Fibroblast of mammary gland (primary cell): ENCODE measurements at places on chromosomes 2 and 18.

- DNase-seq: peak; percentile 72
Observed at GRCh38 chr2:28164280-28164801, 228.3 kb upstream of the FOSL2 start.

DNA sequence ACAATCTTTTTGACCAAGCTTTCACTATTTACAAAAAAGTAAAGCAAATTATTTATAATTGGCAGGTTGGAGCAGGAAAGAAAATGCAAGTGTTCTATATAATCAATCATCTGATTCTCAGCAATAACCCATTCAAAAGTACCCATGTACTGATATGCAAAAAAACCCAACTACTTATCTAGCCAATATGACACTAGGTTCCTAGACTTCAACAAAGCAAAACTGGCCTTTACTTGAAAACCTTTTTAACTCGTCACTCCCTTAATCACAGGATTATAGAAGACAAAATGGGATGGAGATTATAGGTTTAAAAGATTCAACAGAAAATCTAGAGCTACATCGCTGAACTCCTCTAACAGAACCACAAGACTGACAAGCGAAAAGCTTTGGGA lies 3.6 kb downstream of the TLK1 start:
- no peak for DNase-seq

- DNase-seq: peak; percentile 86
Observed at GRCh38 chr2:127226520-127227263, 6.6 kb upstream of the CYP27C1 start.

DNA sequence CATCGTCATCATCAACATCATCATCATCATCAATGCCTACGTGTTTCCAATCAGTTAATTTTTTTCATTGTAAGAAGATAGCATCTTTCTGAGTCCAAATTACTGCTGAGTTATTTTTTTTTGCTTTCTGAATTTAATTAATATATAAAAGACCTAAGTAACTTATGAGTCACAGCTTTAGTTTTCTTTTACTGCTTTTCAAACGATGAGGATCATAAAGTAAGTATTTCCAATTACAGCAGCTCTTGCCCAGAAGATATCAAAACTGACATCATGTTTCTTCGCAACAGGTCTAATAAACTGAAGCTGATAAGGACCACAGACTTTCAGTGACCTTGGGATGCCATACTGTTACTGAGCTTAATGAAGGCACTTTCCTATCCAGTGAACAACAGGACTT lies 442.2 kb downstream of the DSEL start:
- DNase-seq: no peak

DNA sequence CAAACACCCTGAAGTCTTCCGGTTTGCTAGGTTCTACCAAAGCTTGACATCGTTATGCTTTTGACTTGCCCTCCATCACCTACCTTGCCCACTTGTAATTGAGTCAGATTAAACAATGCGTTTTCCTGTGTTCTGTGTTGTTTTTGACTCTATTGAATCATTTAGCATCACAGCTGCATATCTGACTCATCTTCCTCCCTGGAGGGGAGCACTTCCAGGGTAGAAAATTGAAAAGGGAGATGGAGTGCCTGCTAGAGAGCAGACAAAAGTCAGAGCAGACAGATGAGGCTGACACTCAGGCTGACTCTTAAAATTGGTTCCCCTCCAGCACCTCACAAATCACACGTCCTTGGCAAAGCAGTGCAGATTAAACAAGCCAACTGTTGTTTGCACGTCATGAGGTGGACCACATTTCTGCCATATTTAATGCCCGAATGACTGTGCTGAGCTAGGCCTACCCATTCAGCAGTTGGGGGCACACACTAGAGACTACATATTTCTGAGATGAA lies 2.2 kb downstream of the MPP4 start:
- peak; percentile 98 for DNase-seq

DNA sequence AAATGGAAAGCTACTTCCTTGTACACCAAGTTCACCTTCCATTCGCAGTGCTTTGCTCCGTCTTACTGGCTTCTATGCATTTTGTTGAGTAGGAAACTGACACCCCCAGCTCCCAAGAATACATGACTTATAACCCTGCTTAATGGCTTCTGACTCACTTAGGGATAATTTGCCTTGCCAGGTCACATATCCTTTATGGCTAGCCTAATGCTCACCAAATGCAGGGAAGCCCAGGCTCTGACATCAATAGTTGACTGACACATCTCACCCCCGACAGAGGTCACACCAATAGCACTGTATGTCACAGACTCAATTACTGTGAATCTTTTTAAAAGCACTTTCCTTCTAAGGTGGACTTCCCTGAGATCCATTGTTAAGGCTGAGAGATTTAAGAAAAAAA lies 147.2 kb downstream of the DTNA start:
- peak; percentile 19 for DNase-seq

DNA sequence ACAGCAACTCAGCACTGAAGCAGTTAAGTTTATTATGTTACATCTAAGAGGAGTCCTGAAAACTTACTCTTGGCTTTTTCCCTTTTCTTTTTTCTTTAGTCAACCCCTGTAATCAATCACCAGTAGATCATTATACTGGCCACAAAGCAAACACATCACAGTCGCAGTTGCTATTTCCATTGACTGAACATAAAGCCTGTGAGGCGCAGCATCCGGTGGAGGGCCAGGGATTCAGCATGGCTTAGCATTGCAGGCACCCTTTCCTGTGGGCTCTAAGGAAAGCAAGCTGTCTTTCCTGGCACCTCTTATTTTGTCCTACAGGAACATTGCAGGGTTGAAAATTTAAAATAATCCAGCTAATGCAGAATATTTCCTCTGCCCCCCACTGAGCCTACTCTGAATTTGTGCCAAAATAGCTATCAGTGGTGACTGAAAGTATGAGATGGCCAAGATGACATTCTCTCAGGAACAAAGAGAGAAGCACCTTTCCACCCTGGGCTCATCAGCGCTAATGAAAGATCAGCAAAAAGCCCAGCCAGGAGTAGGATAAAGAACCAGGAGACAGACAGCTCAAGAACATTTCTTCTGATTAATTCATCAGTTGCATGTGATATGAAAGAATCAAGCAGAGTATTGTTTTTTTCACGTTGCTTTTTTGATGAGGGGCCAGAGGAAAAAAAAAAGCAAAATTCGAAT lies 85.3 kb upstream of the SULT1C3 start:
- no peak for DNase-seq

GRCh38 chr2:168030862-168031624 lies 216.4 kb downstream of the STK39 start:
- peak; percentile 49 for DNase-seq

- DNase-seq: no peak
Observed at GRCh38 chr18:30915336-30915988, 127.1 kb downstream of the DSC3 start.

- DNase-seq: no peak
Observed at GRCh38 chr18:23244401-23244800, 109.1 kb downstream of the CABLES1 start.

GRCh38 chr2:27225526-27225925 lies 8.4 kb downstream of the CAD start:
- DNase-seq: no peak

- peak; percentile 54 for DNase-seq
Observed at GRCh38 chr2:240988146-240988545, 10.3 kb upstream of the SNED1 start.

DNA sequence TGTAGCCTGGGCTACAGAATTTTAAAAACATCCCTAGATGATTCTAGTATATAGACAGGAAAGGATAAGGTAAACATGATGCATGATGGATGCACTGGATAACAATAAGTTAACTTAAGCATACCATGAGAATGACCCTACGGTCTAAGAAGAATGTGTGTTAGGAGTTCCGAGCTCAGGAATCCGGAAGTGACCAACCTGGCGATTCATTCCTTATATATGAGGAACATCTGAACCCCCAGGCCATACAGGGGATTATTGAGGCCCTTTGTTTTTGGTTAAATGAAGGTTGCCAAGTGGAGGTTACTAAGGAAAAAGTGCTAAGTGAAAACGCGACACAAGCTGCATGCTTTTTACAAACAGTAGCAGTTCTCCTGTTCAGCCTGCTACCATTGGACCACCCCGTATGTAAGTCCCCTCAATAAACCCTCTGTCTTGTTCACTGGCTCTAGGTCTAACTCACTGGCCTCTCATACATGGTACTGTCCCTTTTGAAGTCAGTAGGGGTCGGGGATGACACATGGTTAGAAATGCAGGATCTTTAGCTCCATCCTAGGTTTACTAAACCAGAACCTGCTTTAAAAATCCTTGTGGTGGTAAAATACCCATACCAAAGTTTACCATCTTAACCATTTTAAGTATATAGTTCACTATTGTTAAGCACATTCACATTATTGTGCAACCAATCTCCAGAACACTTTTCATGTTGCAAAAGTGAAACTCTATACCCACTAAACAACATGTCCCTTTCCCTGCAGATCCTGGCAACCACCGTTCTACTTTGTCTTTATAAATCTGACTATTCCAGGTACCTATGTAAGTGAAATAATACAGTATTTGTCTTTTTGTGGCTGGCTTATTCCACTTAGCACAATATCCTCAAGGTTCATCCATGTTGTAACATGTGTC lies 111.0 kb upstream of the MAP4K3 start:
- no peak for DNase-seq

- DNase-seq: peak; percentile 66
Observed at GRCh38 chr2:10947005-10947440, 35.3 kb downstream of the KCNF1 start.

- no peak for DNase-seq
Observed at GRCh38 chr2:121355488-121355887, 70.5 kb upstream of the TFCP2L1 start.
